ENCODE measurements at places on chromosomes 2 and 18. TPM values are rescaled to one million over a fixed set of nuclear protein-coding genes. Genes with fewer than 3 reads are reported as not detected.

The RAB6D gene
- 0.43 TPM for total RNA-seq

The MLPH gene
- total RNA-seq = 14.2 TPM

The SCYGR2 gene
- total RNA-seq = not detected

The GPAT2 gene
- not detected for total RNA-seq

The CMPK2 gene
- total RNA-seq = 38.6 TPM

The IL36RN gene
- 0.14 TPM for total RNA-seq

The ABCG8 gene
- total RNA-seq = not detected

DNA sequence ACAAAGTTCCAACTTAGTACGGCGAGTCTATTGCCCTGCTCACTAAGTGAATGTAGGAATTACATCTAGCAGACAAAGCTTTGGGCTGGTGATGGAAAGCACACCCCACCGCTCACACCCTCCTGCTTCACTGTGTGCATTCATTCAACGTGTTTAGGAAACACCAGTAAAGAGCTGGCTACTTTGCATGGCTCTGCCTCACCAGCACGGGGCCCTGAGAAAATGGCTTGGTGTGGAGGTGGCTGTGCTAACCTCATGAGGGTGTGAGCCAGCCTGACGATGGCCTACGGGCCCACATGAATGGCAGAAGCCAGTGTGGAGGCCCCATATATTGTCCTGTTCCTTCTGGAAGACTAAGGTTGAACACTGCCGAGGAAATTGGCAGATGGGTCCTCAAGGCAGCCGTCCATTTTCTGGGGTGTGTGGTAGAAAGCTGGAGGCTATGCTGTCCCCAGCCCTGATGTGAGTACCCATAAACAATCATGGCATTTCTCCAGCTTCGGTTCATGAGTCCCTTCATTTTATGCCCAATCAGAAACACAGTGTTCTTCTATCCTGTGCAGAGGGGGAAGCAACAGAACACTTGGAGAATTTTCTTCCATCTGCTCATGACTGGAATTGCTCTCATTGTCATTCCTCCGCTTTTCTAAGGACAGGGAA is 269.4 kb downstream of the PHLPP1 start:
- H3K4me1 ChIP-seq = no peaks in the 10 kb centered on the region
- H3K36me3 ChIP-seq = no peaks in the 10 kb centered on the region
- no peaks in the 10 kb centered on the region for H3K27me3 ChIP-seq

DNA sequence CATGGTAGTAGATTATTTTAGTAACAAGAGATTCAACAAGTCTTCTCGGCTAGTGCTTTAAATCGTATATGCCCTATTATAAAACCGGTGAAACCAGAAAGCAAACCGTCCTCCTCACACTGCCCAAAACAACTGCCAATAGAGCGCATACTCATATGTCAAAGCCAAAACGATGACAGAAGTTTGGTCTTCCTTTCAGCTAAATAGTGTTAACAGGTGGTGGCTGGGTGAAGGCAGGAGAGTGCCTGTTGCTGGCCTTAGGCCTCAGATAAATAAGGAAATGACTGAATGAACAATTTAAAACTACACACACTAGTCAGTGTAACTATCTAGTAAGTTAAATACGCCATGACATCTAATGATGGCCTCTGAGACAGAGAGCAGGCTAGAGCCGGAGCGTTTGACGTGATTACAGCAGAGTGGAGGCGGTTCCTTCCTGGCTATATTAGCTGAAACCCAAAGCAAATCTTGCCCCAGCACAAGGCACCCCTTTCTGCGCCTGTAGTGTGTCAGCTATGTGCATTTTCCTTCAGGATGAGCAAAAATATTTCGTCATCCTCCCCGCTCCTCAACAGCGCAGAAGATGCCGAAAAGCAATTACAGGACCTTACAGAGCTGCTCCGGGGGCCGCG is 1.6 kb downstream of the LONRF2 start:
- no peaks in the 10 kb centered on the region for H3K4me1 ChIP-seq
- H3K27me3 ChIP-seq = peaks cover 43% of the 10 kb centered on the region
- DNase-seq = no peak
- peak overlapping the region; percentile 52 for H3K4me3 ChIP-seq
- no peaks in the 10 kb centered on the region for H3K36me3 ChIP-seq

DNA sequence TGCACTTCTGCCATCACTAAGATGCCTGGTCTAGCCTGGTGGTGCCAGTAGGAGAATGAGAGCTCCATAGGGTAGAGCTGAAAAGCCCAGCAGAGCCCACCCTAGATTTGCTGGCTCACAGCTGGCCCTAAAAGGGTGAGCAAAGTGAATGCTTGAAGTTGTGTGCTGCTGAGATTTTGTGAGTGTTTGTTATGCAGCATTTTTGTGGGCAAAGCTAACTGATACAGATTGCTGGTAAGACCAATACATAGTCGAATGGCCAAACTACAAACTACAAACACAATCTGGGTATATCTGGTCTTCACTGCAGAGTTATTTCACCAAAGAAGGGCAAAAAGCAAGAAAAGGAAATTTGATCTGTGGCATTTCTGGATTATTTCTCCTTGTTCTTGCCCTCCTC is 7.1 kb upstream of the AGAP1 start:
- H3K27me3 ChIP-seq = peaks cover 11% of the 10 kb centered on the region
- H3K36me3 ChIP-seq = no peaks in the 10 kb centered on the region
- DNase-seq = no peak
- H3K4me3 ChIP-seq = no peak overlapping the region
- no peak overlapping the region for H3K27ac ChIP-seq

DNA sequence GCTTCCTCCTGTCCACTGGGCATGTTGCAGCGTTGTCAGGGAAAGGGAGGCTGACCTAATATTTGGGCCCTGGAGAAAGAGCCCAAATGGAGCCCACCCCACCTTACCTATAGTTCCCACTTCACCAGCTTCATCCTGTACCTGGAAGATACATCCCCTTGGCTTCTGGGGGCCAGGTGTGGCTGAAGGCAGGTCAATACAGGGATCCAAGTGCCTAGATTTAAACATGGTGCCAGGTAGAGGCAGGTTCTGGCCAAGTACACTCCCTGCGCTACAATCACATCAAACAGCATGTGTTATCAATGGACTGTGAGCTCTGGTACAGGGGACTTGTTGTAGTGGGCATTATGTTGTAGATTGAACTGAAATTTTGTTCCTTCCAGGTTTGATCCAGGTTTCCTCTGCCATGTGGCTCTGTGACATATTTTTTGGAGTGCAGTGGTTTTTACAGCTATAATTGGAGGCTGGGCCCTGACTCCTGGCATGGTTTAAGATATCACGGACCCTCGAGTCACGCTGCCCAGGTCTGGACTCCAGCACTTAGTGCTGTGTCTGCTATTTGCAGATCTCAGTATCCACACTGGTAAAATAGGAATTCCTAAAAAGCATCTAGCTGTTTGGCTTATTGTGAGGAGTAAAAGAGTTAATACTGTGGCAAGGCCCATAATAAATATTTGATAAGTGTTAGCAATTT is 23.8 kb downstream of the MYCN start:
- H3K4me1 ChIP-seq = no peaks in the 10 kb centered on the region
- H3K27me3 ChIP-seq = no peaks in the 10 kb centered on the region
- no peak overlapping the region for H3K4me3 ChIP-seq
- no peak for DNase-seq
- no peak overlapping the region for H3K27ac ChIP-seq

All from astrocyte (in vitro differentiated cells and primary cell).